Stimulated activated naive CD4-positive, alpha-beta T cell treated with Interleukin-2 at 50 U/mL for 16 hours (primary cell): ENCODE measurements at places on chromosomes 13 and 19.
A peak's percentile ranks its signal among the peaks of the same experiment; 100 is the strongest.

DNA sequence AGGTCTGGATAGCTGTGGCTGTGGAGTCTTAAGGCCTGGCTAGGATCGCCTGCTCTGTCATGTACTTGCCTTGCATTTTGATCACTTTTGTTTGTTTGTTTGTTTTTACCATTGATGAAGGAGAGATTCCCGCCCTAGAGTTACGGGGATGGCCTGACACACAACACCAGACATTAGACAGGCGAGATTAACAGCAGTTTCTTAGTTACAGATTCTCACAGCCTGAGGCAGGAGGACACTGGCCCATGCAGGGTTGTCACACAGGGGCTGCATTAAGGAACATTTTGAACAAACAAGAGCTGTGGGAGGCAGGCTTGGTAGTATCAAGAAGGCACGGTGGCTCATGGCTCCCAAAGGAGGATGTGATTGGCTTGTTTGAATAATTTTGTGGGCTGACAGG is 291.8 kb downstream of the HS6ST3 start:
- no peak for DNase-seq

GRCh38 chr13:82800391-82800790 is 1081.9 kb downstream of the SLITRK1 start:
- DNase-seq = no peak

- no peak for DNase-seq
Observed at GRCh38 chr19:21593502-21593901, 88.1 kb downstream of the ZNF429 start.

DNA sequence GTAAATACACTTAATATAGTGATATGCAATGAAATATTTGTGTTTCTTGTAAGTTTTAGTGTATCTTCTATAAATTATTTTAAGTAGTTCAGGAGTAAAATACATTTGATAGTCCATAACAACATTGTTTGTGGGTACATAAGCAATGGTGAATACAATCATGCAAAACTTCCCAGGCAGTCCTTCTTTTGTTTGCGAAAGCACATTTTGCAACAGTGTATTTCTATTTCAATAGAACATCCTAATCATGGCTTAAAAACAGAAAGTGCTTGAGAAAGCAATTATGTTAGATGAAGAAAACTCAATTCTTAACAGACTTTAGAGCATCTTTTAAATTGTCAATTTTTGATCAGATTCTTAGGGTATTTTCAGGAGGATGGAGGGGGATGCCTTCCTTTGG is 155.6 kb downstream of the POSTN start:
- DNase-seq = no peak

DNA sequence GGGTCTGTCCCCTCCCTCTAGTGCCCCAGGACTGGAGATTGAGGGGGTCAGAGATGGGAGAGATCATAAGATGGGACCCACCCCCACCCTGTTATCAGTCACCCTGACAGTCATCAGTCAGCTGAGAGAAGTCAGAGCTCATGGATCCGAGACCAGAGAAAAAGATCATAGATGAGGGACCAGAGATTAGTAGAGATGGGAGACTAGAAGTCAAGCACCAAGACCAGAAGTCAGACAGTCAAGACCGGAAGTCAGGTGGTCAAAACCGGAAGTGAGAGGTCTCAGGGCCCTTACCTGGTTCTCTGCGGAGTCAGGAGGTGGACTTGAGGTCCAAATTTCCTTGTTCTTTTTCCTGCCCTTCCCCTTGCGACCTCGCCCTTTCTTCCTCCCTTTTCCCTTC is 7.0 kb downstream of the COL5A3 start:
- no peak for DNase-seq

DNA sequence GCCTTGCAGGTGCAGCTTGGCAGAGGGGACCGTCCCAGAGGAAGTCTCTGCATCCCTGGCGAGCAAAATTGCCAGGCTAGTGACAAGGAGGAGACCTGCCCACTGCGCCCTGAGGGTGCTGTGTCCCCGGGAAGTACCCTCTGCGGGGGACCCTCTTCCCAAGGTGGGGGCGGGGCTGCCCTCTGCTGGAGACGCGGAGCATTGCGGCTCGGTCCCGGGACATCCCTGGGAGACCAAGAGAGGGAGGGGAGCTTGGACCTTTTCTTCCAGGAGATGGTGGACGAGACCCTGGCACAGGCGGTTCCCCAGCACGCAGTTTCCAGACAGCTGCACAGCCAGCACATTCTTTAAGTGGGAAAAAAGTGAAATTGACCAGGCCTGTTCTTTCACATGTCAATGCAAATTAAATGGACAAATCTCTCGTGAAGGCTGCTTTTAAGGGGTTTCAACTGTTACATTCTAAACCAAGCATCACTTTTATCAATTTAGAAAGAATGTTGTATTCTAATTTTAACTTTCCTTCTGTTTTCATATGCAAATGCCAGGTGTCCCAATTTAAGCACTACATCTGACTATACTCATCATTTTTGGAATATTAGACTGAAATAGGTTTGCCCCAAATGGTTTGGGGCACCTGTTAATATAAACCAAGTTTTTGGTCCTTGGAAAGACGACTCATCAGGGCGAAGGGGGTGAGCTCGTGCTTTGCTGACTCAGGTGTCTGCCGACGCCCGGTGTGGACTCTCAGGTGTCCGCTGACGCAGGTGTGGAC is 60.7 kb downstream of the MCF2L start:
- DNase-seq = peak; percentile 10

- no peak for DNase-seq
Observed at GRCh38 chr13:106351251-106351650, 184.2 kb downstream of the EFNB2 start.

DNA sequence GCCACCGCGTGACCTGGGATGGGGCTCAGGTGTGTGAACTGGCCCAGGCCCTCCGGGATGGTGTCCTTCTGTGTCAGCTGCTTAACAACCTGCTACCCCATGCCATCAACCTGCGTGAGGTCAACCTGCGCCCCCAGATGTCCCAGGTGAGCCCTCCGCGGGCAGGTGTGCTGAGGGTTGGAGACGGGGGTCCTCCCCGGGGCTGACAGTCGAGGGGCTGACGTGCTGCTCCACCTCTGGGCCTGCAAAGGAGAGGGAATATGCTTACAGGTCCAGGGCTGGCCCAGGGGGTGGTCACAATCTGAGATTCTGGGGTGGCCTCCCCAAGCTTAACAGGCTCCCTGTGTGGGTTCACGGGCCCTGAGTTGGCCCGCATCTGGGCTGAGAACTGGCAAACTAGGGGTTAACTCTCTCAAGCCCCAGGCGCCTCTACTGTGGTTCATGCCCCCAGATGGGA is 386 bp downstream of the VAV1 start:
- no peak for DNase-seq

GRCh38 chr13:60392131-60392530 is 4.9 kb upstream of the TDRD3 start:
- DNase-seq = no peak

DNA sequence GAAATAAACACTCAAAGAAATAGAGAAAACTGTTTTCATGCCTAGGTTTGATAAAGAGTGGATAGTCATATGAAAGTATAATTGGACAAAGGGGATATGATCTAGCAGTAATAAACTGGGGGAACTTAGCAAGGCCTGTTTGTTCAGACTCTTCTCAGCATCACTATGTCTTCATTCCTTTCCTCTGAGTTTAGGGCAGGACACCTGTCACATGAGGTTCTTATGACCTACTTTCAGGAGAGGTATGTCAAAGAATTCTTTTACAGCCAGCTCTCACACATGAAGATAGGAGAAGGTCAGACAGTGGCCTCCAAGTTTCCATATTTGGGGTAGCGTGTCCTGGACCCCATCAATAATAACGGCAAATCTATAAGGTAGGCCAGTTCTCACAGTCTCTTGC is 11.4 kb upstream of the RFXAP start:
- no peak for DNase-seq

GRCh38 chr13:74910415-74910814 is 571.6 kb downstream of the TBC1D4 start:
- DNase-seq = no peak

GRCh38 chr13:44768775-44769581 is 192.8 kb upstream of the TSC22D1 start:
- DNase-seq = peak; percentile 22

- no peak for DNase-seq
Observed at GRCh38 chr13:94327318-94327717, 152.2 kb downstream of the DCT start.

DNA sequence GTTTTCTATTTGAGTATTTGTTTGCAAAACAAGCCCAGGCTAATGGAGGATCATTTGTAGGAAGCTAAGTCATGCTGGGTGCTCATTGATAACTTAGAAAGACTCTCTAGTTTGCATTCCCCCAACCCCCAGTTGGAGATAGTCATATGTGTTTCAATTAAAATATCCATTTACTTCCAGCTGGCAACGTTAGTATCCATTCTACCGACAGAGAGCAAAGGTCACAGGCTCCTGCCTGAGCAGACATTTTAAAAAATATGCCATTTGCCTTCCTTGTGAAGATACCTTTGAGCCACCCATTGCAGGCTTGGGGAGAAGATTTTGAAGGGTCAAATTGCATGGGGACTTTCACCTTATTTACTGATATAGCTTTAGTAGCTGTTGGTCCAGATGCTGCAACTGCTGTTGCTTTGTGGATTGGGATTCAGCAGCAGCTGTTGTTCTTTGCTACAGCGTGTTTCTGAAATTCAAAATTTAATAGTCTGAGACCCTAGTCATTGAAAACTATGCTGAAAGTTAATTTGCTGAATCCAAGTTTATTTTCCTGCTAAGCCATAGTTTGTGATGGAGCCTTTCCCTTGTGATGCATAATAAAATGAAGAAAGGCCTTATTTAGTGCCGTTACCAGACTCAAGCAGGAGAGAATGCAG is 335.1 kb downstream of the GPC6 start:
- no peak for DNase-seq

GRCh38 chr19:8302357-8302691 is 5.8 kb downstream of the CD320 start:
- DNase-seq = no peak

- peak; percentile 53 for DNase-seq
Observed at GRCh38 chr19:33430674-33431277, 57.3 kb downstream of the CEBPG start.

DNA sequence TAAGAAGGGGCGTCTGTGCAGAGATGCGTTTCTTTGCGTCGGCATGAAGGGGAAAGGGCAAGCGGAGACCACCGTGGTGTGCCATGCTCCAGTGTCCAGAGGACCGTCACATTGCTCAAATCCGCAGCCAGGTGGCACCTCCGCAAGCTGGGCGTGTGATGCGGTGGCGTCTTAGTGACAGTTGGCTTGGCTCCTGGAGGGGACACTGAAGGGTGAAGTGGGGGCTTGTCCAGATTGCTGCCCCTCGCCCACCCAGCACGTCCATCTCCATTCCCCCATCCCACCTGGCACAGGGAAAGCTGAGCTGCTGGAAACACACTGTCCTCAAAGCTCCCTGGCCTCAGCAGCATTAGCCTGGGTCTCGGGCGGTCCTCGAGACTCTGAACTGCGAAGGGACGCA is 135.3 kb downstream of the SOX1 start:
- DNase-seq = no peak

DNA sequence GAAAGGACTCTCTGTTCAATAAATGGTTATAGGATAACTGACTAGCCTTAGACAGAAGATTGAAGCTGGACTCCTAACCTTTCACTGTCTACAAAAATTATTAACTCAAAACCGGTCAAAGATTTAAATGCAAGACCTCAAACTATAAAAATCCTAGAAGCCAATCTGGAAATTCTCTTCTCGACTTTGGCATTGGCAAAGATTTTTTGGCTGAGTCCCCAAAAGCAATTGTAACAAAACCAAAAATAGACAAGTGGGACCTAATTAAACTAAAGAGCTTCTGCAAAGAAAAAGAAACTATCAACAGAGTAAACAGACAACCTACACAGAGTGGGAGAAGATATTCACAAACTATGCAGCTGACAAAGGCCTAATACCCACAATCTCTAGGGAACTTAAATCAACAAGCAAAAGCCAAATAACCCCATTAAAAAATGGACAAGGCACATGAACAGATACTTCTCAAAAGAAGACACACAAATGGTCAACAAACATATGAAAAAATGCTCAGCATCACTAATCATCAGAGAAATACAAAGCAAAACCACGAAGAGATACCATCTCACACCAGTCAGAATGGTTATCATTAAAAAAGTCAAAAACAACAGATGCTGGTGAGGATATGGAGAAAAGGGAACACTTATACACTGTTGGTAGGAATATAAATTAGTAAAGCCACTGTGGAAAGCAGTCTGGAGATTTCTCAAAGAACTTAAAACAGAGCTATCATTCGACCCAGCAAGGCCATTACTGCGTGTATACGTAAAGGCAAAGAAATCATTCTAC is 266.3 kb downstream of the DNAJC15 start:
- DNase-seq = no peak

DNA sequence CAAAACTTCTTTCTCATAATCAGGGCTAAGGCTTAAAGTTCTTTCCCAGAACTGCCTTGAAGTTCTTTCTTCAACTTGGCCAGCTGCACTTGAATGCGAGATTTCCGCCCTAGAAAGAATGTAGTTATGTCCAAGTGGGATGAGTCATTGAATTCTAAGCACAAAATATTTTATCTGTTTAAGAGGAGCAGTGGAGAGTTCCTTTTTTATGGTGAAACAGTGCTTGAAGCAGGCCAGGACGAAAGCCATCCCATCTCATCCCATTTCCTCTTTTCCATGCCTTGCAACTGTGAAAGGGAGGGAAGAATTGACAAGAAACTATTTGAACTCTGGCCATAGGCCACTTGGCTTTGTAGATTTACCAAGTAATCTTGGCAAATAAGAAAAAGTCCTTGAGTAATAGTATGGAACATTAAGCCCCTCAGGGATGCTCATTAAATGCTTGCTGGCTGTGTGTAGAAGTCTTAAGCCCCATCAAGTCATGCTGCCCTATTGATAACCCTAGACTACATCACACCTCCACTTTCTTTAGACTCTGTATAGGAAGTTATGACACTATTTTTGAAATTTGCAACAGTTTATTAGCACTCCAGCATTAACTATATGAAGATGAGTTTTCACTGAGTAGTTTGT is 174.5 kb downstream of the KCTD12 start:
- DNase-seq = no peak

DNA sequence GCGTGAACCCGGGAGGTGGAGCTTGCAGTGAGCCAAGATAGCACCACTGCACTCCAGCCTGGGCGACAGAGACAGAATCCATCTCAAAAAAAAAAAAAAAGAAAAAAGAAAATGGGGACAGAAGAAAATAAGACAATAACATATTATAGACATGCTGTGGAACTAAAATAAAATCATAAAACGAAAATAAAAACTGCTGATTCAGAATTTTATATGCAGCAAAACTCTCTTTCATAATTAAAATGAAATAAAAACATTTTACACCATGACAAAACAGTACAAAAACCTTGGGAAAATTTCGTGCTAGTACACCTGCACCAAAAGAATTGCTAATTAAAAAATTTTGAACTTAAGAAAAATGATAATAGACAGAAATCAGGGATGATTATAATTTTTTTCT is 2245.1 kb downstream of the PCDH9 start:
- DNase-seq = no peak

DNA sequence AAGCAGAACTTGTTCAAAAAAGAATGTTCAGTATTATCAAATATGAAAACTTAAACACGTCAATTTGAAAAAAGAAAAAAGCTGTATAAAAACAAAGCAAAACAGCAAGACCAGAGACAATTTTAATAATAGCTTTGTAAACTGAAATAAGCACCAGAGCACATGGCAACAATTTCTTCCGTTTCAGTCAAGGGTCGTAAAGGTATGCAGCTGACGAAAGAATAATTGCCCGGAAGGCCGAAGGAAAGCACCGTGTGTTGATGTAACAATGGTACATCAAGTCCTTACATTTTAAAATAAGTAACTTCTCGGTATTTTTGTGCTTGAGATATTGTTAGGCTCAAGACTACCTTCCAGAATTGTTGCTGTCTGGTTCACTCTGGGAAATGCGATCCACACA is 1.7 kb downstream of the PROSER1 start:
- DNase-seq = peak; percentile 10
